ENCODE measurements at places on chromosomes 6 and 20.
A peak's percentile ranks its signal among the peaks of the same experiment; 100 is the strongest.

- H3K27ac ChIP-seq, result no peak overlapping the region
- DNase-seq, result no peak
- H3K4me3 ChIP-seq, result no peak overlapping the region
- peaks cover 60% of the 10 kb centered on the region for H3K4me1 ChIP-seq
- no peaks in the 10 kb centered on the region for H3K27me3 ChIP-seq
These were observed 6.0 kb downstream of the NUP153 start for GRCh38 chr6:17700421-17701416.

DNA sequence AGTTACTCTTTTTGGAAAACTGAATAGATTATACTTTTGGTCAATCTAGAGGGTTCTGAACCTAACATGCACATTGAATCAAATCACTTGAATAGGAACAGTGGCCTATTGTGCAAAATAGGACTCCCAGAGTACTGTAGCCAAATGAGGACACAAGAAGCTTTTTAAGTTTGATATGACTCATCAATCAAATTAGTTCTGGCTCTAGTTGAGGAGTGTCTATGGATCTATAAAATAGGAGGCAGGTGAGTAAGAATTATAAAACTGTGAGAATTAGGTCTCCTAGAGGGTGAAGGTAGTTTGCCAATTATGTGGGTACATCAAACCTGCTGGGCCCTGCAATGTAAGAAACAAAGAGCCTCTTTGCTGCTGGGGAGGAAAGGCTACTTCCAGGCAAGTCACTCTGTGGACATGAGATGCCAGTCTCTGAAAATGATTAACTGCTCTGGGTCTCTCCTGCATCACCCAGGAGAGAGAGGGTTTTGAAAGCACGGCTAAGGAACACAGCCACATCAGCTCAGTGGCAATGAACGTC lies 112.3 kb downstream of the RCAN2 start:
- no peaks in the 10 kb centered on the region for H3K27me3 ChIP-seq
- no peak overlapping the region for H3K4me3 ChIP-seq
- H3K36me3 ChIP-seq, result no peaks in the 10 kb centered on the region
- no peak for DNase-seq
- peaks cover 15% of the 10 kb centered on the region for H3K4me1 ChIP-seq

- H3K4me1 ChIP-seq, result peaks cover 75% of the 10 kb centered on the region
- peak overlapping the region; percentile 80 for H3K27ac ChIP-seq
- H3K27me3 ChIP-seq, result no peaks in the 10 kb centered on the region
- no peaks in the 10 kb centered on the region for H3K36me3 ChIP-seq
These were observed 14.2 kb downstream of the TRAF3IP2 start for GRCh38 chr6:111591370-111591900.

GRCh38 chr20:60453388-60454246 lies 495.4 kb downstream of the CDH26 start:
- no peaks in the 10 kb centered on the region for H3K4me1 ChIP-seq
- no peak overlapping the region for H3K4me3 ChIP-seq

GRCh38 chr20:235891-236290 lies 8.8 kb downstream of the DEFB129 start:
- peaks cover 4% of the 10 kb centered on the region for H3K4me1 ChIP-seq
- H3K4me3 ChIP-seq, result no peak overlapping the region
- DNase-seq, result no peak
- no peak overlapping the region for H3K27ac ChIP-seq
- H3K36me3 ChIP-seq, result no peaks in the 10 kb centered on the region

DNA sequence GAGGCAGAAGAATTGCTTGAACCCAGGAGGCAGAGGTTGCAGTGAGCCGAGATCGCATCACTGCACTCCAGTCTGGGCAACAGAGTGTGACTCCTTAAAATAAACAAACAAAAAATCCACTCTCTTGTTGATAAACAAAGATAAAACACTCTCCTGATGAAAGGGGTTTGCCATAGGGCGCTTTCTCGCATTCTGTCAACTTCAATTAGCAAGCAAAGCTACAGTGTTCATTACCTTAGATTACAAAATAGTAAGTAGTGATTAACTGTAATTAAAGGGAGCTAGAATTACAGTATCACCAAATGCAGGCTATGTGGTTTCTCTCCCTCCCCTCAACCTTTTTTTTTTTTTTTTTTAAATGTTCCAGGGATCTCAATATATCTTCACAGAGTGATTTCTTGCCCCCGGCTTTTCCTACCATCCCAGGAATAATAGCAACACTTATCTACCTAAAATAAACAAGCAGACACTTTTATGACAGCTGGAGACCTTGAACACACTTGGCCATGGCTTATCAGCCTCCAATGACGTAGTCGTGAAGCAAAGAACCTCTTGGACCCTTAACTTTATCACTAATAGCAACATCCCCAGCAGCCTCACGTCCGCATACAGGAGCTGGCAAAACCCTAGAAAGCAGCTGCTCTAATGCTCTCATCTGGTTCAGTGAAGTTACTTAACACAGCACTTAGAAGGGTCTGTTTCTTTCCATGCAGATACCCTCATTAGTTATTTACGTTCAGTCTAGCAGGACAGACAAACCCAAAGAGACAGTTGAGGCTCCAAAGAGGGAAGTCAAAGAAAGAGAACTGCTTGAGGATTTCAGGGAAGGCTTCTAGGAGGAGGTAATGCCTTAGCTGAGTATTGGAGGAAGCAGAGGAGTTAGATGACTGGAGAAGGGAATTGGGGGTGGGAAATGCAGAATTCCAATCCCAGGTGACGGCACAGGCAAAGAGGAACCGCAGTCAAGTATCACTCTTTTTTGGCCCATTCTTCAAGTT lies 37.9 kb upstream of the NEDD9 start:
- no peak overlapping the region for H3K4me3 ChIP-seq
- no peaks in the 10 kb centered on the region for H3K36me3 ChIP-seq

- no peak overlapping the region for H3K4me3 ChIP-seq
- H3K36me3 ChIP-seq, result no peaks in the 10 kb centered on the region
- H3K27me3 ChIP-seq, result no peaks in the 10 kb centered on the region
- H3K27ac ChIP-seq, result no peak overlapping the region
These were observed 82.5 kb upstream of the ID4 start for GRCh38 chr6:19754686-19755085.

DNA sequence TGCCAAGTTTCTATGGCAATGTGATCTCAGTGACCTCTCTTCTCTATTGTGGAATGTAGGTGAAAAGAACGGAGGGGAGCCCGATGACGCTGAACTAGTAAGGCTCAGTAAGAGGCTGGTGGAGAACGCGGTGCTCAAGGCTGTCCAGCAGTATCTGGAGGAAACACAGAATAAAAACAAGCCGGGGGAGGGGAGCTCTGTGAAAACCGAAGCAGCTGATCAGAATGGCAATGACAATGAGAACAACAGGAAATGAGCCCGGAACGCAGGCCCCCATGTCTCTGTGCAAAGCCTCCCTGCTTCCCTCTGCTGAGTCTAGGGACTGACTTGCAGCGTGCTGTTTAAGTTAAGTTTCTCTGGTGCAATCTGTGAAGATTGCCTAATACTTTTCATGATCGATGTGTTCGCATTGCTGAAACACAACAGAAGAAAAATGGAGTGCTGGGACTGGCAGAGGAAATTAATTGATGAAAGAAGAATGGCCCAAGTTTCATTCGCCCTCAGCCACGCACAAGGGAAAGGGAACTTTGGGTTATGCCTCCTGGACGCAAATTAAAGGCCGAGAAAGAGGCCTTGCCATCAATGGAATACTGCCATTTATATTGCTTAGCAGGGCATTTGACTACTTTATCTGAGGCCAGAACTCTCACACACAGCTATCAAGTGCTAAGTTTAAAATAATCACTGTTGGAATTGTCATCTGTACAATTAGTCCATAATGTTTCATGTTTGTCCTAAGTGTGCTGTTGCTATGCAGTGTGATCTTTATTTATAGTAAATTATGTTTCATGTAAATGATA lies 146.4 kb downstream of the AKAP7 start:
- no peak overlapping the region for H3K4me3 ChIP-seq
- no peaks in the 10 kb centered on the region for H3K27me3 ChIP-seq
- H3K27ac ChIP-seq, result no peak overlapping the region
- H3K36me3 ChIP-seq, result no peaks in the 10 kb centered on the region
- no peak for DNase-seq

DNA sequence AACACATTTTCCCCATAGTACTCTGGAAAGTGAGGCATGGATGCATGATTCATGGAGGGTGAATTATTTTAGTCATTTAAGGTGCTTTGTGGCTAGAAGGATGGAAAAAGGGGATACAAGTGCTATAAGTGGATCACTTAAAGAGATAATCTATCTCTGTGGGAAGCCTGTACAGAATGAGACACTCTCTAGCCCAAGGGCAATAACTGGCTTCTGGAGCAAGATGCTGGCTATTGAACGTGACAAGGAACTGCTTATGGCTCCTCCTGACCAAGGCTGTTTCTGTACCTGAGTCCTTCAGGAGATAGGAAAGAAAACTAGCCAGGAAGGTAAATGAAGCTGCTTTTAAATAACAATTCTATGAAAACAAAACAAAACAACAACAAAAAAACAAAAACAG lies 590.7 kb downstream of the EYS start:
- H3K4me1 ChIP-seq, result no peaks in the 10 kb centered on the region
- no peak overlapping the region for H3K27ac ChIP-seq
- H3K27me3 ChIP-seq, result no peaks in the 10 kb centered on the region

GRCh38 chr6:30213957-30214656 lies 901 bp upstream of the TRIM26 start:
- H3K27ac ChIP-seq, result peak overlapping the region; percentile 99
- no peak for DNase-seq

GRCh38 chr6:10404799-10405512 lies 9.9 kb downstream of the TFAP2A start:
- H3K4me3 ChIP-seq, result peak overlapping the region; percentile 48
- peak overlapping the region; percentile 90 for H3K27ac ChIP-seq
- DNase-seq, result no peak
- peaks cover 21% of the 10 kb centered on the region for H3K4me1 ChIP-seq

DNA sequence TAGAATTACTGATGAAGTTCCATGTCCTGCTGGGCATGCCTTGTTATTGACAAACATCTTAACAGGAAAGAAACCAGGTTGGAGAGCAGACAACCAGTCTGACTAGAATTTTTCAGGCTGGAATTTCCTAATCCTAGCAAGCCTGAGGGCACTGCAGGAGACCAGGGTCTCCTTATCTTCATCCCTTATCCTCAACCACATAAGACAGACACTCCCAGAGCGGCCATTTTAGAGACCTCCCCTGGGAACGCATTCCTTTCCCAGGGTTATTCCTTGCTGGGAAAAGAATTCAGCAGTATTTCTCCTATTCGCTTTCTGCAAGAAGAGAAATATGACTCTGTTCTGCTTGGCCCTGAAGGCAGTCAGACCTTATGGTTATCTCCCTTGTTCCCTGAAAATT lies 803.7 kb downstream of the GRIK2 start:
- no peaks in the 10 kb centered on the region for H3K4me1 ChIP-seq
- no peak for DNase-seq
- no peak overlapping the region for H3K27ac ChIP-seq
- no peak overlapping the region for H3K4me3 ChIP-seq
- H3K36me3 ChIP-seq, result no peaks in the 10 kb centered on the region
- H3K27me3 ChIP-seq, result no peaks in the 10 kb centered on the region

DNA sequence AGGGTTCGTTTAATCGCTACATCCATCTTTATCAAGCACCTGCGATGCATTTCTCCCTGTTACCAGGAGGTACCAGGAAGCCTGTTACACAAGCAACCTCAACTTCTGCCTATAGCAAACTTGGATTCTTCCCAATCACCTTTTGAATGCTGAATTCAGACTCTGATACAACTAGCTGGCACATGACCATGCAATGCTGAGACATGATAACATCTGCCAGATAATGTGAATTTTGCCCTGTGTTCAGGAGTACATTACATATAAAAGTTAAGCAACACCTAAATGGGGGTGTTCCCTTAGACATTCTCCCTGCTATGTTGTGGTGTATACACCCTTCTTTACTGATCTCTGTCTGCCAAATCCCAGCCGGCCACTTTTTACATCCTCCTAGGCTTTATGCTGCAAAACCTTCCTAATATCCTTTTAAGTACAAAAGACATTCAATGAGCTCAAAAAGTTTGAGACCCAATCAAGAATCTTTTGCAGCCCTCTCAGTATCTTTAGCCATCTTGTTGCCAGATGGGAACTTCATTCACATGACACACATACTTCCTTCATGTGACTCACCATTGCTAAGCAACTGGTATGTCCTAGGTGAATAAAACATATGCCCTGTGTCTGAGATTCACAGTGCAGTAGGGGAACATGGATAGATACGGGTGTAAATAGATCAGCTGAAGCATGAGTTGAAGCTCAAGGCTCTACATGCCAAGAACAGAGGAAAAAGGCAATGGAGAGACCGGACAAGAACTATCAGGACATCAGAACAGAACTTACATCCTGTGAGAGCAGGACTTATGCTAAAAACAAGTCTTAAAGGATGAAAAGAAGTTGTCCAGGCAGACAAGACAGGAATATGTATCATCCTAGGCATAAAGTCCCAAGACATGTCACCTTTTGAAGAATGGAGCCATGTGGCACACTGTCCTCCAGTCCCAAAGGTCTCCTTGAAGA lies 84.3 kb downstream of the ZHX3 start:
- peak overlapping the region; percentile 74 for H3K27ac ChIP-seq
- peaks cover 43% of the 10 kb centered on the region for H3K4me1 ChIP-seq
- DNase-seq, result no peak
- H3K36me3 ChIP-seq, result no peaks in the 10 kb centered on the region
- H3K27me3 ChIP-seq, result no peaks in the 10 kb centered on the region
- no peak overlapping the region for H3K4me3 ChIP-seq

GRCh38 chr20:44504402-44505307 lies 17.2 kb downstream of the SERINC3 start:
- no peaks in the 10 kb centered on the region for H3K27me3 ChIP-seq
- H3K36me3 ChIP-seq, result no peaks in the 10 kb centered on the region
- no peak overlapping the region for H3K27ac ChIP-seq
- DNase-seq, result no peak
- no peak overlapping the region for H3K4me3 ChIP-seq

GRCh38 chr6:107543567-107543966 lies 53.6 kb downstream of the SOBP start:
- no peak overlapping the region for H3K27ac ChIP-seq
- peaks cover 9% of the 10 kb centered on the region for H3K4me1 ChIP-seq
- H3K4me3 ChIP-seq, result no peak overlapping the region
- H3K36me3 ChIP-seq, result no peaks in the 10 kb centered on the region
- H3K27me3 ChIP-seq, result no peaks in the 10 kb centered on the region

- no peaks in the 10 kb centered on the region for H3K4me1 ChIP-seq
- H3K4me3 ChIP-seq, result no peak overlapping the region
- H3K36me3 ChIP-seq, result no peaks in the 10 kb centered on the region
- H3K27ac ChIP-seq, result no peak overlapping the region
- no peak for DNase-seq
- H3K27me3 ChIP-seq, result no peaks in the 10 kb centered on the region
These were observed 372.1 kb upstream of the HS3ST5 start for GRCh38 chr6:114714836-114715507.

DNA sequence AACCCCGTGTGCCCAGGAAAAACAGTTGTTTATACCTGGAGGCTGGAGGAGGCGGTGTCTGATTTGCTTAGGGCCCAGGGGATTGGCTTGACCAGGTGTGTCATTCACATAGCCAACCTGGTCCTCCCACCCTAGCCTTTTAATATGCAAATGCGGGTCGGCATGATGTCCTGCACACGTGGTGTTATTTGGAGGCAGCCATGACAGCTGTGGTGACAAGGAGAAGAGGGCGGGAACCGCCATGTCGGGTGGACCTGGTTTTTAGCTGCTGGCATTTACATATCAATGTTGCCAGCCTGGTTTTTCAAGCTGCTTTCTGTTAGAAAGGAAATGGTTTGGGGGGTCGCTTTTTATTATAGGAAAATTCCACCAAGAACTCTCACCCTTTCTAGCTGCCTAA lies 291.4 kb upstream of the QKI start:
- H3K4me1 ChIP-seq, result no peaks in the 10 kb centered on the region
- H3K27me3 ChIP-seq, result no peaks in the 10 kb centered on the region
- no peaks in the 10 kb centered on the region for H3K36me3 ChIP-seq

Data from vagina (tissue), 2 donors.